ENCODE measurements at places on chromosomes 2 and 18.

DNA sequence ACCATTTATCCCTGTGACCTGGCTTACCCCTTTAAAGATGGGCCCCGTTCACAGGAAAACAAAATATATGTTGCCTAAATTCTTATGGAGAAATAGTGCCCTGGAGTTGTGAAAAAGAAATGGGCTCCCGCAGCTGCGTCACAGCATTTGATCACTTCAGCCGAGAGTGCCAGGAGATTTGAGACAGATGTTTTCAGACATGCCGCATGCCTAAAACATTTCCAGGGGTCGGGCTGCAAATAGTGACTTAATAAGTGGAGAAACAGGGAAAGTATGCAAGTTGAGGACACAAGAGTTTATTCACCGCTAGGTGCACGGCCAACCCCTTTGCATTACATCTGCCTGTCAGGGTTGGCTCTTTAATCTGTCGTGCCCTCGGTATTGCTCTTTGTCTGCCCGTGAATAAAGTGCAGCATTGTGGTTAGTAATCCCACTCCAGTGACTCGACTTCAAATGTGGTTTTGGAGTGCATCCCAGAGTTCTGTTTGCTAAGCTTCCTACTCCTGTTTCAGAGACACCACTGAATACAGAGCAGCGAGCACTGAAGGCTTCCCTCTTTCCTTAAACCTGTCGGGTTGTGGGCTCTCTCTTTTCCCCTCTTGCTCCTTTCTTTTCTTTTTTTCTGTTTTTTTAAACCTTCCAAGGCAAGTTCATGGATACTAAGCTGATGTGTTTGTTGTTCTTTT is 187.5 kb downstream of the LTBP1 start:
- peak; percentile 54 for DNase-seq

GRCh38 chr18:40006634-40007033 is 1948.4 kb upstream of the PIK3C3 start:
- DNase-seq, result no peak

- DNase-seq, result no peak
Measured at GRCh38 chr2:73141896-73142295, 29.1 kb upstream of the RAB11FIP5 start.

GRCh38 chr2:180734382-180734781 is 246.0 kb upstream of the UBE2E3 start:
- DNase-seq, result no peak

GRCh38 chr2:179311101-179311500 is 46.5 kb upstream of the SESTD1 start:
- DNase-seq, result no peak

Measured in NCI-H345 (cell line).